LNCaP clone FGC (cell line): ENCODE measurements at places on chromosomes 2 and 18.

DNA sequence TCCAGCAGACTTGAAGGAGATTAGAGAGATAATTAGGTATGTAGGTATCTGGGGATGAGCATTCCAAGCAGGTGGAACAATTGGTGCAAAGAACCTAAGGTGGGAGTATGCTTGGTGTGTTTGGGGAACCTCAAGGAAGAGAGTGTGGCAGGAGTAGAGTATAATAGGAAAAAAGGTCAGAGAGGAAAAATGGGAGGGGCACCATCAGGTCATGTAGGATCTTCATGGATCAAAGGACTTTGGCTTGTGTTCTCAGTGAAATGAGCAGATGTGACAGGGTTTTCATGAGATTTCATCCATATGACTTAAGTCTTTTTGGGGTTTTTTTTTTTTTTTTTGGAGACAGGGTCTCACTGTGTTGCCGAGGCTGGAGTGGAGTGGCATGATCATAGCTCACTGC lies 47.3 kb downstream of the RBBP8 start:
- no peak for DNase-seq

DNA sequence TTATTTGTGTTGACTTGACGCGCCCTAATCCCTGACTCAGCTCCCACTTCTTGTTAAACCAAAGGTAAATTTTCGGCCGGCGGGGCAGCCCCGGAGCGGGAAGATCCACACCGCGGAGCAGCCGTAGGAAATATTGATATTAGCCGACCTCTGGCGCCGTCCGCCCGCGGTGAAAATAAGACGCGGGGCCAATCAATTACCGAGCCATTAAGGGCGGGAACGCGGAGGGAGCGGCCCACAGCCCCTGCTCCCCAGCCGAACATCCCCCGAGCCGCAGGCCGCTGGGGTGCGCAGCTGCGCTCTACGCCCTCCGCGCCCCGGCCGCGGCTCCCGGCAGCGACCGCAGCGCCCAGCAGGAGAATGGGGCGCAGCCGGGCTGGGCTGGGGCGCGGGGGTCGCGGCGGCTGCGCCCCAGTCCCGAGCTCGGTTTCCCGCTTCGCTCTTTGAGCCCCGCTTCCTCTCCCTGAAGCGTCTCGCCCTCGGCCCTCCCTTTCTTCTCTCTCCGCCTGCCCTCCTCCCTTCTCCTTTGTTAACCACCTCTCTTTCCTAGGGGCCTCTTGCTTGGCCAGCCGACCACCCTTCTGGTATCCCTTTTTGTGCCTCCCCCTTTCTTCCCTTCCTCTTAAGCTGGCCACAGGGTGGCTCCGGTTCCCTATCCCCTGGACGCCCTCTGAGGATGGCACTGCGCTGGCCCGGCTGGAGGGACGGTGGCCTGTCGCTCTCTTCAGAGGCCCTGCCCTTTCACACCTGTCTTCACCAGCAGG lies 40.9 kb downstream of the CELF4 start:
- DNase-seq = no peak

GRCh38 chr2:31127931-31128330 lies 10.3 kb downstream of the GALNT14 start:
- DNase-seq = no peak

DNA sequence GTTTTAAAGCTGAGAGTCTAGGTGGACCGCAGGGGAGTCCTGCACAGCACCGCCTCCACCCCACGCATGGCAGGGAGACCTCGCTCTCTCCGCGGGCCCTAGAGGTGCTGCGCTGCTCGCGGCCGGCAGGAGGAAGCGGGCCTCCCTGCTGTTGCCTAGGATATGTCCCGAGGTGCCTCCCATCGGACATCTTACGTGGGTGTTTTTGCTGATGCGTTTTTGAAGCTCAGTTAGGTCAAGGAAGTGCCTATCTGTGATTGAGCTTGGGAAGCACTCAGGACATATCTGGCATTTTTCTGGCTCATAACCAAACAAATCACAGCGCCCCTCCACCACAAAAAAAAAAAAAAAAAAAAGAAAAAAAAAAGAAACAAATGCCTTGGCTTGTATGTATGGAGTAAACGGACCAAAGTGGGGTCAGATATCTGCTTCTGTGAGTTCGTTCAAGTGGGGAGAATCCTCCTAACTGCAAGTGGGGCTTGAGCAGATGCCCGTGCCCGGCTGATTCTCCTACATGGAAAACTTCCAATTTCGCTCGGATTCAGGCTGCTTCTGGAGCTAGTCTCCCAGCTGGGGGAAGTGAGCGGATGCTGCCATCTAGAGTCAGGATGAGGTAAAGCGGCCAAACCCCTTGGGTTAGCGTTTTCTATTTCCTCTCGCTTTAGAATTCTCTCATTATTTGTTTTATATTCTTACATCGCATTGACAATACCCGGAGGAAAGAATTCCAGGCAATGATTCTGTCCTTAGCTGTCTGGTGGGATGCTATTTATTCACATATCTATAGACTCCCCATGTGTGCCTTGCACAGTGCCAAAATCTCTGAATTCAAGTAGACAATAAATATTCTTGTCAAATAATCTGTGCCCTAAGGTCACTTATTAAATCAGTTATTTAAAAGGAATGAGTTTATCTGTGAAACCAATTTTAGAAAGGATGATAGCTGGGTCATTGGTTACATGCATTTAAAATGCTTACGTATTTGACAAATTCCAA lies 95.3 kb downstream of the CD8B2 start:
- DNase-seq = peak; percentile 46

- DNase-seq = no peak
These were observed 286.3 kb upstream of the FN1 start for GRCh38 chr2:215722125-215722524.

GRCh38 chr18:48541747-48542400 lies 3.0 kb downstream of the CTIF start:
- DNase-seq = no peak

- no peak for DNase-seq
These were observed 80.6 kb downstream of the MYO1B start for GRCh38 chr2:191325651-191326365.

- DNase-seq = no peak
These were observed 17.5 kb upstream of the POLI start for GRCh38 chr18:54251606-54252390.

GRCh38 chr2:62871506-62871905 lies 166.0 kb downstream of the EHBP1 start:
- no peak for DNase-seq

- no peak for DNase-seq
These were observed 334.4 kb upstream of the DLGAP1 start for GRCh38 chr18:4789506-4789905.

DNA sequence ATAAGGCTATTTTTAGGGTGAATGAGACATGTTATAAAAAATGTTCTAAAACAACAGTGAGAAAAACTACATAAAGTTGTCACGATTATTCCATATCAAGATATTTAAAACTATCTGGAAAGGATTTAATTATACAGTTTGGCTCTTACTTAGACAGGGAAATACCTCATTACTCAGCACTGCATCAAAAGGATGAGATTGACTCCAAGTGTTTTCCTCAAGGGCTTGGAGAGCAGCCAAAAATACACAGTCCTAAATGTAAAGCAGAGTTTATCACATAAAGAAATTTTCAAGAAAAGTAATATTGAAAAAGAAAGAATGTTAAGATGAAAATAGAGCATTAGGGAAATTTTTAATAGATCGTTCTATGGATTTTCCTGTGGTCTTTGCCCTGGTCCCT lies 285.5 kb upstream of the NETO1 start:
- no peak for DNase-seq

DNA sequence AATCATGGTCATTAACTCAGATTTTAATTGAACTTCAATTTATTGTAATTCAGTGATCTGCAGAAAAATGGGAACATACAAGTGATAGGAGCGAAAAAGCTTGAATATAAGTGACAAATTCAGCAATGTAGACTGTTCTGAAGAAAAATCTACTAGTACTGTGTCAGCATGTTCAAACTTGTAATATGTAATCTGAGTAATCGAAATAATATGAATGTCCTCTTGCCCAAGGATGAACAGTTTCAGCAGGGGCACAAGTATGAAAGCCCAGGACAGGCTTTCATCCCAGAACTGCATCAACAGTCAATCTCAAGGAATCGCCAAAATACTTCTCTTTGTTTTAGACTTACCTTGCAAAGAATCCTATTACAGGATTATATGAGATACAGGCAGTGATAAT lies 1110.5 kb downstream of the LRP1B start:
- DNase-seq = no peak

DNA sequence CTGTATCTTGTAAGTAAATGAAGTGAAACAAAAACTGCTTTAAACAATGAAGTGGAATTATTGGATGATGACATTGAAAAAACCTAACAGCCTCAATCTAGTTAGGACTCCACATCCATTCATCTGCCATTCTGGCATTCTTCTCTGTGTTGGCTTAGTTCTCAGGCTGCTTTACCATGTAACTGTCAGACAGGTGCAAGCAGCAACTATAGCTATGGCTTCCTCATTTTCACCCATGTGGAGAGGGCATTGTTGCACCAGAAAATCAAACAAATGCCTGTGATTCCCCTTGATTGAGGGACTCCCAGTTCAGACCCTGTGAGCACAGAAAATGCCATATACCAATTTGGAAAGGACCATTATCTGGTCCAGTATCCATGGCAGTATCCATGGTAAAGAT lies 129.5 kb upstream of the NYAP2 start:
- no peak for DNase-seq

DNA sequence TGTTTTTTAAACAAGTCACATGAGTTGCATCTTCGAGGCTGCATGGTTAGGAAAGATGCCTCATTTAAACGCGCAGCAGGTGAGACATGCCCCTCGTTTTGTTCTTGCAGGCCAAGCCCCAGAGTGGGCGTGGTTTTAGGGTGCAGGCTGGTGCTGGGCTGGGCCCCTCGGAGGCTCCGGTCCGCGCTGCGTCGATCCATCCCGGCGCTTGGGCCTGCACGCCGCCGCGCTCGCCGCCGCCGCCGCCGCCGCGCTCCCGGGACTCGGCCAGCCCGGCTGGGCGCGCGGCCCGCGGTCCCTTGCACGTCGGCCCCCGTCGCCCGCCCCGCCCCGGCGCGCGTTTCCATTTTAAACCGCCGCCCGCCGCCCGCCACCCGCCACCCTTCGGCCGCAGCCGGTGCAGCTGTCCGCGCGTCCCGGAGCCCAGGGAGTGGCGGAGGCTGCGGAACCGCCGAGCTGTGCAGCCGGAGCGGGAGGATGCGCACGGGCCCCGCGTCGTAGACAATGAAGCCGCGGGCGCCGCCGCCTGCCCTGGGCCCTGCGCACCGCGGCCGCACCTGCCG lies 175.5 kb downstream of the AGAP1 start:
- DNase-seq = no peak

DNA sequence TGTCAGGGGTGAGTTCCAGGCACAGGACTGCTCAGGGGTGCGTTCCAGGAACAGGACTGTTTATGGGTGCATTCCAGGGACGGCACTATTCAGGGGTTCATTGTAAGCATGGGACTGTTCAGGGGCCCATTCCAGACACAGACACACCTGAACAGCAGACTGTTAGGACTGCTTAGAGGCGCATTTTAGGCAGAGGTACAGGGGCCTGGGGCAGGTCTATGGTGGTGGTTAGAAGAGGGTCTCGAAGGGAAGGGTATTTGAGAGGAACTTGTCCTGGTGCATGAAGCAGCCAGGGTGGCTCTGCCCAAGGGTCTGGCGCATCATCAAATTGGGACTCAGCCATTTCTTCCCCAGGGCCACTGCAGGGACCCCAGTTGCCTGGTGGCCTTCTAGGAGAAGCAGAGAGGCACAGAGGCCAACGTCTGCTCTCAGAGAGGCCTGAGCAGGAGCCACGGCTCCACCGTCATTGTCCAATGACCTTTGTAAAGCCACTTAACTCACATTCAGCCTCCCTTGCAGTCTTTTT lies 14.8 kb upstream of the MLPH start:
- no peak for DNase-seq

- no peak for DNase-seq
These were observed 232.5 kb upstream of the CTAGE1 start for GRCh38 chr18:22650247-22650646.

DNA sequence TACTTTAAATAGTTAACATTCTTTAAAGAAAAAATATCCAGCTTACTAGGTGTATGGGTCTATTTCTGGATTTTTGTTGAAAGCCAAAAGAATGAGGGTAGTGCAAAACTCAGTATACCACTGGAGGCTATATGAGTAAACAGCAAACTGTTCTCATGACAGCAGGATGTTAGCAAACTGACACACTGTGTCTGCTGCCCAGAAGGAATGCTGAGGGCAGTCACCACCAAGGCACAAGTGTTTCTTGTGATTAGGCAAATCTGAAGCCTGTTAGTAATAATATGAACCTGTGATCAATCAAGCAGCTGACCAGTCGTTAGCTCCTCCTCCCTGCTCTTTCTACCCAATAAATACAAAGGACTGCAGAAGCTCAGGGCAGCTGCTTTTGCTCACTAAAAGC lies 50.5 kb upstream of the SULT1C3 start:
- no peak for DNase-seq

DNA sequence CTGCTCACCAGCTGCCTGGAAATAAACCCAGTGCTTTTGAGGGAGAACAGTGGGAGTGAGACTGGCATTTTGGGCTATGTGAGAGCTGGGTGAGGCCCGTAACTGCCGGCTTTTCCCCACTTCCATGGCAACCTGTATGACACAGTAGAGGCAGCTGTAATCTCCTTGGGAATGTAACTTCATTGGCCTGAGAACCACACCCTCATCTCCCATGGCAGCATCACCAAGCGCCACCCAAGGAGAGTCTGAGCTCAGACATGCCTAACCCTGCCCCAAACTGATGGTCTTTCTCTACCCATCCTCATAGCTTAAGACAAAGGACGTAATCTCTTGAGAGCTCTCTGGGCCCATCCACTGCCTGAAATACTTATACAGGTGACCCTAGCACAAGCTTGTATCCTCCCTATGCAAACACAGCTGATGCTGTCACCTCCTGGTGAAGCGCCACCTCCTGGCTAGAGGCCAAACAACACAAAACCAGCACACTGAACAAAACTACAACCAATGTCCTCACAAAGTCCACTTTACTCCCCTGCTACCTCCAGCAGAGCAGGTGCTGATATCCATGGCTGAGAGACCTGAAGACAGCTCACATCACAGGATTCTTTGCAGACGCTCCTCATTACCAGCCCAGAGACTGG lies 763.4 kb upstream of the NRXN1 start:
- DNase-seq = peak; percentile 15

DNA sequence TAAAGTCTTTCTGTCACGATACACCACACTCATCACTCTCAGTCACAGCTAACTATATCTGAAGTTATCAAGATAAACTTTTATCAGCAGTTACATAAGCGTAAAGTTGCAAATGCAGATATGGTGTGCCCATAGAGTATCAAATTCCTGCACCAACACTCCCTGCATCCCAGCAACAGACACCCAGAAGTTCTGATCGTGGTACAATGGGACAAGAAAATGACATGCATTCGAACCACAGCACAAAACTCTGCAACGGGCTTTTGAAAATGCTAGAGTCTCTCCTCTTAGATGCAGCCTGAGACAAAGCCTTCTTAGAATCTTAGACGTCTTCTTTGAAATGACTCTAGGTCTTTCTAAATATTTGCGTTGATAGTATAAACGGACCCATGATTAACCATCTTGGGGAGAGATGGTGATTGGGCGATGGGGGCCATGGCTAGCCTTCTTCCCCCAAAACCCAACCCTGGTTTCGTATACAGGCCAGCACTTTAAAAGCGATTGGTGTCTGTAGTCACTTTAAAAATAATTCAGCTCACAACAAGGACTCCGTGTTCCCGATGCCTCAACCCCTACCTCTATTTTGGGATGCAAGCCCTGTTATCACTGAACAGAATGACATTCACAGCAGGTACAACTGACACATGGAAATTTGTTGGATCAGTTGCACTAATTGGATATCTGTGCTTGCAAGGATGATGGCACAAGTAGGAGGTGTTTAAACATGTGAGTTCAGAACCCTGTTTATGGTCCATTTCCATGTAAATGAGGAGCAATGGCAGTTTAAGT lies 286.6 kb downstream of the MYT1L start:
- no peak for DNase-seq
